H9 (cell line): ENCODE measurements at places on chromosomes 5 and 9. TPM values are rescaled to one million over a fixed set of nuclear protein-coding genes. Genes with fewer than 3 reads are reported as not detected.

The C5orf52 gene
- total RNA-seq: not detected in 2 replicates

- no peak for DNase-seq
These were observed 560.2 kb upstream of the CDH9 start for GRCh38 chr5:27598576-27598975.

DNA sequence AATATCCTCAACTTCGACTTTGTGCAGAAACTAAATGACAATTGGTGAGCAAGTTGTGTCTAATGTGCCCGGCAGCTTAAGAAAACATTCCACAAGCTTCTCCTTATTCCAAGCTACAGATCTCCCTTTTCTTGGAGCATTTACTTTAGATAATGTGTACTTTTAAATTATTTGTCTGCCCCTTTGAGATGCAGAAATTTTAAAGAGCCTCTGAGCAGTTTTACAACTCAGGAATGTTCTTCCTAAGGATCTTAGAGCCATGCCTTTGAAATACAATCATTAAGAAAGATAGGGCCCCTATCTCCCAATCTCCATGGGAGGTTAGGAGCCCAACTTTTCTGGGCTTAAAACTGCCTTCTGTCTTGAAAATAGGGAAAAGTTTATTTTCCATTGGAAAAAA is 723.7 kb upstream of the COX7C start:
- DNase-seq: no peak

DNA sequence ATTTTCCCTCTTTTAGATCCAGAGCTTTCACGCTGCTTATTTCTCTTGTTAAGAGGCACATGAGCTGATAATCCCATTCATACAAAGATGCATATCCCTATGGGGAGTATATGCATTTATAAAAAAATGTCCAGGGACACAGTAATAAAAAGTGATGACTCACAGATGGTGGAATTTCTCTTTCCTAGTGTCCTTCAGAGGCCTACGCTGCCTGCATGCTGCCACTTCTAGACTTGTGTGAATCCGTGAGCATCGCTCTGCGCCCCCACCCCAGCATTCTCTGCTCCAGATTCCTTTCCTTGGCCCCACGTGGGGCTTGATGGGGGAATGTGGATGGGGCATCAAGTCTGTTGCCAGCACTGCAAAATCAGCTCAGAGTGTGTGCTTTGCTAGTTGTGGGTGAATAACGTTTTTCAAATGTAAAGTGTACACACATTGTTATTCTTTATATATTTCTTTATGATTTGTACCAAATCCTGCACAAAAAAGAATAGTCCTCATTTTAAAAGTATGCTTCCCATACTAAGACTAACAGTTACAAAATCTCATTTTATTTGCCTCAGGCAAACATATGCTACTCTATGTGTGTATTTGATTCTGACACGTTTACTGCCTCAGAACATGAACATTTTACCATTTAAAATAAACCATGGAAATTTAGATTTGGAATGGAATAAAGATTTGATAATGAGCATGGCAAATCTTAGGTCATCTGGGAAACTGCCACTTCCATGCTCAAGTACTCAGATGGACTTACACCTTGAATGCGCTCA is 22.4 kb upstream of the RASGRF2 start:
- DNase-seq: no peak
